ENCODE measurements at places on chromosomes 4 and X.

GRCh38 chrX:16814597-16814996 lies 28.3 kb downstream of the TXLNG start:
- DNase-seq: no peak

- no peak for DNase-seq
Observed at GRCh38 chr4:112185740-112186670, 40.8 kb downstream of the FAM241A start.

DNA sequence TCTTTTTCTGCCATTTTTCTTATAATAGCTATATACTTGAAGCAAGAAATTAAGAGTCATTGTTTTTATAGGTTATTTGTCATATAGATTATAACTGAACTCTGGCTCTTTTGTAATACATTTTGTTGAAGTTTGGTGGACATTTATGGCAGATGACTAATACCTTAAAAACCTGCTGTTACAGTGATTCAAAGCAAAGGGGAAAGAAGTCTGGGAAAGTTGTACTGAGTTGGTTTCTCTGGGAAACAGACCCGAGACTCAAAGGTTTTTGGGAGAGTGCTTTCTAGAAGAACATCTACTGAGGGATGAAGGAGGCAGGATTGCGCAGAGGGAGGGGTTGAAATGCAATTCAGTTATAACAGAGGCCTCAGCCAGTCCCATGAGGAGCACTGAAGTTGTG lies 35.9 kb downstream of the NAP1L5 start:
- DNase-seq: no peak

- DNase-seq: no peak
Observed at GRCh38 chrX:125620715-125621587, 301.3 kb downstream of the TEX13C start.

- DNase-seq: no peak
Observed at GRCh38 chrX:1307626-1308340, 28.8 kb upstream of the IL3RA start.

GRCh38 chrX:37047776-37048175 lies 39.6 kb downstream of the FAM47C start:
- no peak for DNase-seq

GRCh38 chrX:16476009-16476408 lies 173.9 kb upstream of the S100G start:
- DNase-seq: no peak

DNA sequence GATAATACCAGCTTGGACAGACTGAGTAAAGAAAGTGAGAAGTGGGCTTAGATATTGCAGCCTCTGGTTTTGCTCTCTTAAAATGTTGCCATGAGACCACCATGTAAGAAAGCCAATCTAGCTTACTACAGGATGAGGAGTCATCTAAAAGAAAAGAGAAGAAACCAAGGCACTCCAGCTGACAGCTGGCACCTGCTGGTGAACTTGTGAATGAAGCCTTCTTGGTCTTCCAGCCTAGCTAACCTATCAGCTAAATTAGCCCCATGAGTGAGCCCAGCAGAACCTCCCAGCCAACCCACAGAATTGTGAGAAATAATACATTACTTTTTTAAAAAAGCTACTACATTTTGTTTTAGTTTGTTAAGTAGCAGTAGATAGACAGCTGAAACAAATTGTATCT lies 154.5 kb upstream of the QRFPR start:
- no peak for DNase-seq

DNA sequence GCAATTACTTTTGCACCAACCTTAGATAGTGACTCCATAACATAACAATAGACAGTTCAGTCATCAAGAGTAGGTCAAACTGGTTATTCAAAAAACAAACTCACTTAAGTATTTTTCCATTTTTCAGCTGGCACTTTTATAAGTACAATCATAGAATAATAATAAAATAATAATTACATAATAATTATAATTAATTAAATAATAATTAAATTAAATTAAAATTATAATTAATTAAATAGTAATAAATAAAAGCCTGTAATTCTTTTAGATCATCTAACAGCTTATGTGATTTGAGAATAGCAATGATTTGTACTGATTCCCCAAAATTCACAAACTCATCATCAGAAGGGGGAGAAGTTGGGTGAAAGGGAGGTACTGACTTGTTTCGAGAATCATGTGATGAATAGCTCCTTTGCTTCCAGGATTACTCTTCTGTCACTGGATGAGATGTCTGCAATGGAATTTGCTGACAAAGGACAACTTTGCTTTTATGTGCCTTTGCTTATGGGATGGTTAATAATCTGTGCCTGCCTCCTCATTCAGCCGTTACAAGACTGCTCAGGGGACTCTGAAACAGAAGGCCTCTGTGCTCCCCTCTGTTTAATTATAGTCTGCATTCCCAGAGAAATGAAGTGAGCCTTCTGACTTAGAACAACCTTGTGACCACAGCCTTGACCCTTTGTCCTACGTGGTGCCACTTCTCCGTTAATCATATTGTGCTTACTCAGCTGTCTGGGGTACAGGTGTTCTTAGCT lies 104.8 kb upstream of the ENPEP start:
- DNase-seq: no peak

DNA sequence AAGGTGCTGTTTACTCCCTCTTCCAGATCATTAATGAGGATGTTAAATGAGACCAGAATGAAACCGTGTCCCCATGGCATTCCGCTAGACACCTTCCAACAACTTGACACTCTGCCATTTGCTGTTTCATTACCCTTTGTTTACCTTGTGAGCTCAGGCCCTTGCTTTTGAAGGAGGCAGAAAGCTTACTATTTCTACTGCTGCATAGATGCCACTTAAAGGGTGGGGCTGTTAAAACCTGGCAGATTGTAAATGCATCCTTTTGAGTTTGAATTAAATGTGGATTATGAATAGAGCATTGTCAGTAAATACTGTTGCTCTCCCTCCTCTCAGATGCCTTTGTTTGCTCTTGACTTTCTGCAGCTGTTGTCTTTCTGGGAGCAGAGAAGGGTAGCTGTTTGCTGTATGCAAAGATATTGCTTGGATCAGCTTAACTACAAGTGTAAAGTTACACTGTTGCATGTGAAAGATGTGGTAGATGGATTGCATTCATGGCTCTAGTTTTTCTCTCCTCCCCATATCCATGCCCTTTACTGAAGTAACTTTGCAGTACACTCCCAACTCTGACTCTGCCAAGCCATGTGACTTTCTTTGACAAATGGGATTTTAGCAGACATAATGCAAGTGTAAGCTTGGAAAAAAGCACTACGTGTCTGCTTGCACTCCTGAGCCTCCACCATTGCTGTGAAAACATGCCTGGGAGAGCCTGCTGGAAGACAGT lies 75.0 kb upstream of the DHX15 start:
- no peak for DNase-seq

GRCh38 chr4:108160741-108161352 lies 7.9 kb downstream of the LEF1 start:
- DNase-seq: no peak

DNA sequence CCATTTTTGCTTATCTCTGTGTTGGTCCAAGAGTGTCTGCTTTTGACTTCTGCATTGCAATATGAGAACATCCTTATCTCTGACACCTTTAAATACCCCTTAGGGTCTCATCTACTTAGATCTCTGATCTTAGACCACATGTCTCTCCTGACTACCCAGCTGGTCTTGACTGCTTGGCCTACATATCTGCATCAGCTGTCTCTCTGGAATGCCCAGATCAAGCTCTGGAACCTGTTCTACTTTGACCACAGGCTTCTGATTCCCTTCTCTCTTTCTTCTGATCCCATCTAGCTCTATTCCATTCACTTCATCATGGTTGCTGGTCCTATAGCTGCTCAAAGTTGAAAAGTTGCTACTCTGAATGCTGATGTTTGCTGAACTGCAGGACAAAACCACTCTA lies 301.2 kb downstream of the MAPK10 start:
- DNase-seq: no peak

DNA sequence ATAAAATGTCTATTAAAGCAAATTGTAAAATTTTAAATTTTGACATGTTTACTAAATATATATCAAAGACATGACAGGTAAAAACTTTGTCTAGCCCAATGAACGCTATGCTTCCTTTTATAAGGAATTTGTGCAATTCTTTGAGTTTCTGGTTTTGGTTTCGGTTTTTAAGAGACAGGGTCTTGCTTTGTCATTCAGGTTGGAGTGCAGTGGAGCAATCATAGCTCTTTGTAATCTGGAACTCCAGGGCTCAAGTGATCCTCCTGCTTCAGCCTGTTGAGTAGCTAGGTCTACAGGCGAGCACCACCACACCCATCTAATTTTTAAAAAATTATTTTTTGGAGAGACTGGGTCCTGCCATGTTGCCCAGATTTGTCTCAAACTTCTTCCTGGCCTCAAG lies 60.7 kb downstream of the BLTP1 start:
- DNase-seq: no peak

- DNase-seq: no peak
Observed at GRCh38 chrX:140711894-140712293, 2.3 kb downstream of the LINC00632 start.

- no peak for DNase-seq
Observed at GRCh38 chr4:25142468-25142867, 17.8 kb downstream of the SEPSECS start.

GRCh38 chr4:184439856-184440594 lies 34.3 kb downstream of the IRF2 start:
- DNase-seq: no peak

DNA sequence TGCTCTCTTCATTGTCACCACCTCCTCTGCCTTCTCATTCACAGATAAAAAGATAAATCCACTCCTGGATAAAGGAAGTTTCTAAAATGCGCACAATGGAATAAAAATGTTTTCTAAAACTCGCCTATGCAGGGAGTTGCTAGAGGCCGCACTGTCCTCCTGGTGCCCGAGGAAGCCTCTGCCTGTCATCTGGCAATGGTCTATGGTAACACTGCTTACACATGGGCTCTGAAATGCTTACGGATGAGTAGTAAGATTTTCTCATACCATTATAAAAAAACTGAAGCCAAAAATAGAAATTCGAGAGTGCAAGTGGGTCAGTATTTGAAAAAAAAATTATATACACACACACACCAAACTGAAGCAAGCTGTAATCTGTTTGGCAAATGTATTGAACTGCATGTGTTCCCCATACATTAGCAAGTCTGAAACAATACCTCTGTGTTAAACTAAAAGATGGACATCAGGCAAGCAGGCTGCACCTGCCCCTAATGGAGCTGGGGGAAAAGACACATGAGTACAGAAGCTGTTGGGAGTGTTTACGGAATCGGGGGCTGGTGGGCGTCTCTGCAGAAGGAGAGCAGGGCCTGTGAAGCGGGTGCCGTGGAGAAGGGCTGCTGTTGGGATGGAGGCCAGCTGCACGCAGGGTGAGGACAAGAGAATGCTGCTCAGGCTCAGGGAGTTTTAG lies 103.3 kb upstream of the FAT1 start:
- no peak for DNase-seq

GRCh38 chrX:16853537-16853936 lies 16.6 kb downstream of the RBBP7 start:
- DNase-seq: no peak

- DNase-seq: no peak
Observed at GRCh38 chrX:35625714-35626113, 172.4 kb upstream of the MAGEB16 start.

DNA sequence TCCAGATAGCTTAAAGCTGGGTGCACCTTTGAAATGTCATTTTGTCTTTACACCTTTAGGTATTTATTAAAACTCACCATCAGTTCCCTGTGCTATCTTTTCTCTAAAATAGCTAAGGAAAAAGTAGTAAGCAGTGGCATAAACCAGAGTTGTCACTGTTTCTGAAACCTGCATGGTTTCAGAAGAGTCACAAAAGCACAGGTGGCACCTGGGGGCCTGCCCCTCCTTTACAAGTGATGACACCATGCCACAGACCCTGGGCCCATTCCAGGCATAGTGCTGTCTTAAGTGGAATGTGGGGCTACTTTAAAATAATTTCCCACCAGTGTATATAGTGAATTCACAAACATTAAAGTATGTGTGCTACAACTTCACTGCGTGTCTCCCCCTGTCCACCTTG lies 47.8 kb downstream of the DCUN1D4 start:
- no peak for DNase-seq

- DNase-seq: no peak
Observed at GRCh38 chrX:22097012-22097694, 65.0 kb downstream of the PHEX start.

- DNase-seq: no peak
Observed at GRCh38 chrX:5971300-5971699, 257.4 kb downstream of the NLGN4X start.

- no peak for DNase-seq
Observed at GRCh38 chrX:9370893-9371292, 94.0 kb upstream of the TBL1X start.

DNA sequence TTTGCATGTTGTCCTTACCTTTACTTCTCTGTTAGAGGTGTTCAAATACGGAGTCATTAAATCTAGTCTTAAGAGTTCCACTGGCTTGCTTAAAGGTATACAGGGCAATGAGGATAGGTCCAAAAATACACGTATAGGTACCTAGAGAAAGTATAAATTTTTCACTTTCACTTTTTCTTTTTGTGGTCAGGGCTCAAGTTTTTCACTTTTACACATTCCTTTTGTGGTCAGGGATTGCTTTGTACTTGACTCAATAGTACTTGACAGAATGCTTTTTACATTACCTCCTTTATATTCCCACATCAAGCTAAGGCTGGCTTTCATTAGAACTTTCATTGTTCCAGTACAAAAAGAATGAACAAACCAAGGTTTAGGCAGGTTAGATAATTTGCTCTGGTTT lies 21.7 kb downstream of the TMEM184C start:
- no peak for DNase-seq

DNA sequence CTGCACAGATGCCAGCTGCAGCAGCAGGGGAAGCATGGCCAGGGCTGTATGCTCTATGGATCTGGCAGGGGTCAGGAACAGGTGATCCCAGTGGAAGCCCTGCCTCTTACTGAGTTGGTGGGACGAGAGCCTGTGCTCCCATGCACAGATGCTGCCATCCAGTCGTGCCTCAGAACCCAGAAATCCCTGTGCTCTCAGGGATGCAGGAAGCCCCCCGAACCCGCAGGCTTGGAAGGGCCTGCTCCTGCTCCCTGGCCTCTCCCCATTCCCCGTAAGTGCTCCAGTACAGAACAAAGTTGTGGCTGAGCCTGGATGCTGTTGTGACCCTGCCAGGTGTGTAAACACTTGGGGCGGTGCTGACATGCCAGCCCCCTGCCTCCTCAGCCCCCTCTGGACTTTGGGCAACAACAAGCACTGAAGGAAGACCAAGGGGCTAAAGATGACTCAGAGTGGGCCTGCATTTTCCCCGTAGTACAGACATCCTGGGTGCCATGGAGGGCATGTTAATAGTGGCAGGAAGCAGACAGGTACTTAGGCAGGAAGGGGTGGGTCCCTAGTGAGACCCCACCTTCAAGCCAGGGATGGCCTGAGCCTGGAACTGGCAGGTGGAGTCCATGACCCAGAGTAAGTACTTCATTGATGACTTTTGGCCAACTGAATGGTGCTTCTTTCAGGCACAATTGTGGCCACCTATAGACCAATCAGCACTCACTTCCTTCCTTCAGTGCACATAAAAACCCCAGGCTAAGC lies 1640.7 kb downstream of the C4orf33 start:
- no peak for DNase-seq

DNA sequence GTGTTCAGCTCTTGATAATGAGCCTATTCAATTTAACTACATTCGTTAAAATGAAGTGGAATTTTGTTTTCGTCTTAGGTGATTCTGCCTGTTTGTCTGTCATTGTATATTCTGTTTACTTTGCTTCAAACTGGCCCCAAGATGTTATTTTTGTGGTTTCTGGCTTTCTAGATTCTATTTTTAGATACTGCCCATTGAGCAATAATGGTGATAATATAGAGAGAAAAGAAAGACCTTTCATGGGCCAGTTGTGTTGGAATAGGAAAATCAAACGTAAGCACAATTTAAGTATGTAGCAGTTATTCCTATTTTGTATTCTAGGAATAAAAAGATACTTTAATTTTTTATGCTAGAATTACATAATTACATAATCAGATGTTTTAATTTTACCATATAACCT lies 4.0 kb downstream of the CDKN2AIP start:
- no peak for DNase-seq

Measured in activated CD8-positive, alpha-beta memory T cell treated with anti-CD3 and anti-CD28 coated beads, Interleukin-2, amount 50 U/mL, for 4 hours (primary cell).